ENCODE measurements at places on chromosomes 4 and X.

DNA sequence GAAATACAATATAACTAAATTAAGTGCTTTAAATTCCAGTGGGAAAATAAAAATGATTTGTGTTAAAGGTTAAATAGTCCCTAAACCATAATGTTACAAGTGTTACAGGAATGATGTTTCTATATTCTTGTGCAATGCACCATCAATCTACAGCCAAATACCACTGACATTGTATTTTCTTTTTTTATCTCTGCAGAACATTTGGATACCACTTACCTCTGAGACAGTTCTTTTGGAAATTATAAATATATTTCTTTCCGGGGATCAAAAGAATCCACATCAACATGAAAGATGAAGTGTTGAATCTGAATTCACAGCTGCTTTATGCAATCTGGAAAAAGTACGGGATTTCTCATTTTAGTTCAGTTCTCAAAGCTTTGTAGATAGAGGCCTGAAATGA is 518.3 kb upstream of the AGA start:
- DNase-seq: no peak

DNA sequence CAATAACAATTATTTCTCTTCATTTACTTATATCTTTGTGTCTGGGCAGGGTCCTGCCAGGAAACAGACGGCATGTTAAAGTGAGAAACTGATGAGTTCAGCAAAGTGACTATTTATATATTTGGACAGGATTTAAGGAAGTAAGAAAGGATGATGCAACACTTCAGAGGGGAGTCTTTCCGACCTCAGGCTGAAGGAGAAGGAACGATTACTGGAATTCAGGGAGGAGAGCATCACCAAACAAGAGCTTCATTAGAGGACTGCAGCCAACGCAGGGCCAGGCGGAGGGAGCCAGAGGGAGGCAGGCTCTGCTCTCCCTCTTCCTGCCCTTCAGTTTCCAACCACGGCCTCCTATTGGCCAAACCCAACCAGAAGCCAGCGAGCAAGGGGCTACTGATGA is 1.5 kb upstream of the TLR7 start:
- no peak for DNase-seq

GRCh38 chr4:139898293-139898692 is 232.7 kb downstream of the MGST2 start:
- no peak for DNase-seq

DNA sequence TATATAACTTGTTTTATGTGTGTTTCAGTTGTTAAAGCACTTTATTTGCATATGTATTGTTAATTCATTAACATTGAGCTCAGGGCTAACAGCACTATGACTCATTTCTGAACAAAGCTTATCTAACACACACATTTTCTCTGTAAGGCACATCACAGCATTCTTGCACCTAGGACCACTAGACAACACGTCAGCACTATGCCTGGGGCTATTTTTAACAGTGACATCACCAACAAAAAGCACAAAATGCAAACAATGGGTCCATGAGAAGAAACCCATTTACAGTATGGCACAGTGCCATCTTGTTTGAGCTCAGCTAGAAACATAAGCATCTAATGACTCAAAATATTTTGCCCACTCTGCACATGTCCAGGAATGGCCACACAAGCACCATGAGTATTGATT is 124.4 kb downstream of the RELL1 start:
- no peak for DNase-seq

DNA sequence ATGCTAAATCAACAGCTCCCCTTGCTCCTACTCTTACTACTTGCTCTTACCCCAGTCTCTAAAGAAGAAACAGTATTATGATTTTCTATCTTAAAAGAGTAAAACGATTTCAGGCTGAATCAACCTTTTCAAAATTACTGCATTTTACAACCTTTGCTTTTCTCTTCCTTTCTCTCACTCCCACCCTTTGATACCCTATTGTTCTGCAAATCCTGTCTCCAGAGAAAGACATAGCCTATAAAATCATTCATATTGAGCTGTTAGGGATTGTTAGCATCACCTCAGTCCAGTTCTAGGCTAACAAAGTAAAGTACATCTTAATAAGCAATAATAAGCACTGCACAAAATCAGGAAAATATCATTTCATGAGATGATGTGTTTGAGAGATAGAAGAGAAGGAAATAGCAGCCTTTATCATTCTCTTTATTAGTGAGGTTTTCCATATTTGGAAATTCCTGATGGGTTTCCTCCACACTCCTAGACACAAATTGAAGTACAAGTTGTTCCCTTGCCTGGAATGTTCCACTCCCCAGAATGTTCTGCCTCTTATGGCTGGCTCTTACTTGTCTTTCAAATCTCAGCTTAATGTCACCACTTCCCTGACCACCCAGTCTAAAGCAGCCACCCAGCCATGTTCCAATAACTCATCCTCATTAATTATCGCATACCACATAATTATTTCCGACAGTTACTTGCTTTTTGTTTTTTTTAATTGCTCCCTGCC is 219.7 kb downstream of the PALLD start:
- DNase-seq: no peak

All from stimulated activated CD4-positive, alpha-beta T cell treated with anti-CD3 and anti-CD28 coated beads, Interleukin-15, amount 100 ng/mL, for 1 hour (primary cell).